ENCODE measurements at places on chromosomes 7 and 10. TPM values are rescaled to one million over a fixed set of nuclear protein-coding genes. Genes with fewer than 3 reads are reported as not detected.

The SSC4D gene
- total RNA-seq = 0.76 TPM

The ZMYND11 gene
- 58.9 TPM for total RNA-seq

The NPSR1 gene
- total RNA-seq = not detected

GRCh38 chr10:13707156-13707881 lies 120.6 kb downstream of the PRPF18 start:
- DNase-seq = no peak

- DNase-seq = no peak
Observed at GRCh38 chr10:3053155-3053554, 14.2 kb upstream of the PFKP start.

- DNase-seq = peak; percentile 34
Observed at GRCh38 chr10:132538790-132539421, 1.3 kb downstream of the INPP5A start.

- DNase-seq = no peak
Observed at GRCh38 chr10:65805511-65805910, 1120.3 kb upstream of the LRRTM3 start.
